ENCODE measurements at places on chromosomes 3 and 15.

DNA sequence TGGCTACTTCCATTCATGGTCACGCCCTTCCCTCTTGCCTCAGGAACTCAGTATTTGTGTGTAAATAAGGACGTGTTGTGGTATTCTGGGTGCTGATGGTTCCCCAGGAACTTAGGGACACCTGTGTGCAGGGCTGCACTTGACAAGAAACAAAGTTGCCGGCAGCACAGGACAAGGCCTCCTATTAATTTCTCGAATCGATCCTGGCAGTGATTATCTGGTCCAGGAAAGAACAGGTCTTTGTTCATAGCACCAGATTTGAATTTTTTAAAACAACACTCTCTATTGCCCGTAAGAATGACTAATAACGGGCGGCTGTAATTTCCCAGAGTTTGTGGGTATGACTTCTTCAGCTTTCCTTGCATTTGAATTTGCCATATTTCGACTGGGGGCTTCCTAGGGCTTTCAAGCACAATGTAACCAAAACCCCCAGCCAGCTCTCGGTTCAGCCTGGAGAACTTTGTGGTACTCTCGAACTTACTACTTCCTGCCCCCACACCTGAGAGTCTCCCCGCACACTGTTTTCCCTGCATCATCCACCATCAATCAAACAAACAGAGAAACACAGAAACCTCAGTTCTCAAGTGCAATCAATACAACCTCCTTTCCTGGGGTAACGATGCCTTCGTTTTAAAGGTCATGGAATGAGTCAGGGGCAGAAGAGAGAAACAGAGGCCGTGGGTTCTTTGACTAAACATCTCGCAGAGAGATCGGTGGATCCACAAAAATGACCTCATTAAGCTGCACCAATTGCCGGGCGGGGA, 241.7 kb upstream of the ICE2 start:
- DNase-seq = no peak

DNA sequence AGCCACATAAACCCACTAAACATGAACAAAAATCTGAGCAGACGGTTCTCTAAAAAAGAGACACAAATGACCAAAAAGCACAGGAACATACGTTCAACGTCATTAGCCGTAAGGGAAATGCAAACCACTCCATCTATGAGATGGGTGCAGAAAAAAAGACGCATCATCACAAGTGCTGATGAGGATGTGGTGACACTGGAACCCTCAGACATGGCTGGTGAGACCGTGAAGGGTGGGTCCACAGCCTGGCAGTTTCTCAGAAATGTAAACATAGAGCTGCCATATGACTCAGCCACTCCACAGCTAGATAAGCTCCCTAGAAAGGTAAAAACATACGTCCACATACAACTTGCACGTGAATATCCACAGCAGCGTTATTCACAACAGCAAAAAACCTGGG, 23.3 kb downstream of the PCSK6 start:
- no peak for DNase-seq

- no peak for DNase-seq
Measured at GRCh38 chr3:58261954-58262666, 24.5 kb downstream of the ABHD6 start.

DNA sequence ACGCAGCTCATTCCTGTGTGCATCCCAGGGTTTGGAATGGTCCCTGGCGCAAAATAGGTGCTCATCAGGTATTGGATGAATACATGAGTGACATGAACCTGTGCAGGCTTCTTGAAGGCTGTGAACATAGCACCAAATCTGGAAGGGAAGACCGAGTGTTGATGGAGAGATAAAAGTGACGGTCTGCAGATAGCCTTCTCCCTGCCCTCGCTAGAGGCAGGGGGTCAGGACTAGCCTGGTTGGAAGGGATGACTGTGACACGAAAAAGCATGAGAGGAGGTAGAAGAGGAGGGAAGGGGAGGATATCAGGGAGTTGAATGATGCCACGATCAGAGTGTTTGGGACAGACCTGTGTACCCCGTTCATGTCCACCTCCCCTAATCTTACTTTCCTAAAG, 267.1 kb downstream of the XXYLT1 start:
- DNase-seq = no peak

DNA sequence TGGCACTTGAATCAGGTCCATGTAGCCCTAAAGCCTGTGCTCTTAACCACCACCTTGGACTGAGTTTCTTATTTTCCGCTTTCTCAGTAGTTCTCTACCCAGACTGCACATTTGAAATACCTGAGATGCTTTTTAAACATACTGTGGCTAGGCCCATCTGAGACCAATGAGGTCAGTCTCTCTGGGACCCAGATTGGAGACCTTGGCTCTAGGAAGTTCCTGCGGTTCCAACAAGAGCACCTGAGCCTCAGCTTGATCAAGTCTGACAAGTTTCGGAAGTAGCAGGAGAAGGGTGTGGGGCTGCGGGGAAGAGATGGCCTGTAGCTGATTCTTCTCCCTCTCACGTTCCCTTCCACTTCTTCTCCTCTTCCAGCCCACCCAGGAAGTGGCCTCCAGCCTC, 11.5 kb upstream of the TSEN2 start:
- DNase-seq = no peak

GRCh38 chr3:23949784-23950183, 4.7 kb downstream of the NR1D2 start:
- peak; percentile 60 for DNase-seq

GRCh38 chr3:182904164-182904563, 76.2 kb downstream of the DCUN1D1 start:
- no peak for DNase-seq

DNA sequence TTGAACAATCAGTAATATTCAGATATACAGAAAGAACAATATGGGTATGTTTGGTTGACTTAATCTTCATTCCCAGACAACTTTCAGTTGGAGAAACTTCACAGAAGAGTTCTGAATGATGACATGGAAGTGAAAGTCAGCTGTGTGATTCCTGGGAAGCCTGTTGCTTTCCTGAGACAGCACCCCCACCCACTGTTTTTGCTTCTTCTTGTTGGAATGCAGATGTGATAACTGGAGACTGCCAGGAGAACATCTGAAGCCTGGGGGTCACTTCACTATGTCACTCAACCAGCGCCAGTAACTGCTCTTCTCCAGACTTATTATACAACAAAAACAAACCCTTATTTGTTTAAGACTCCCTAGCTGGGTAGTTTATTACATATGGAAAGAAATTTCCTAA, 599.4 kb downstream of the ZIC1 start:
- DNase-seq = no peak

DNA sequence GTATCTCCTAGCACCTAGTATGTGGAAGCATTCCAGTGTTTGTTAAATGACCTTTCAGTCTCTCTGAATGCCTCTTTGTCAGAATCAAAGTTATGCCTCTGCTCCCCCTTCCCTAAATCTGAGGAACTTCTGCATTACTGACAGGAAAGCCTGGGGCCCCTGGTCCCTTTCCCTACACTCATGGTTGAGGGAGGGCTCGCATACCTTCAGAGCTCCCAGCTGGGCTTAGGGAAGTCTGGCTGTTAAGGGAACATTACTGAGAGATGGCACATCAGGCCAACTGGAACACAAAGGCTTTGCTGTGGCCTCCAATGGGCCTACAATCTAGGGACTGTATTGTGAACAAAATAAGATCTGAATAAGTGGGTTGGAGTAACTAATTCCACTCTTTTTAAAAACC, 10.3 kb downstream of the PKM start:
- no peak for DNase-seq
